Stimulated activated CD4-positive, alpha-beta T cell treated with anti-CD3 and anti-CD28 coated beads, Interleukin-1b, Interleukin-23, amount 100 ng/mL, for 4 hours (primary cell): ENCODE measurements at places on chromosomes 12 and 14.
A peak's percentile ranks its signal among the peaks of the same experiment; 100 is the strongest.

GRCh38 chr12:41362510-41362909 lies 174.4 kb downstream of the PDZRN4 start:
- no peak for DNase-seq

GRCh38 chr12:75937486-75937885 lies 94.1 kb downstream of the PHLDA1 start:
- DNase-seq = no peak

GRCh38 chr12:5556033-5556614 lies 124.2 kb downstream of the NTF3 start:
- no peak for DNase-seq

GRCh38 chr12:113196990-113197389 lies 11.5 kb downstream of the RITA1 start:
- DNase-seq = peak; percentile 31

- DNase-seq = no peak
Measured at GRCh38 chr12:98696036-98696646, 51.1 kb downstream of the APAF1 start.

DNA sequence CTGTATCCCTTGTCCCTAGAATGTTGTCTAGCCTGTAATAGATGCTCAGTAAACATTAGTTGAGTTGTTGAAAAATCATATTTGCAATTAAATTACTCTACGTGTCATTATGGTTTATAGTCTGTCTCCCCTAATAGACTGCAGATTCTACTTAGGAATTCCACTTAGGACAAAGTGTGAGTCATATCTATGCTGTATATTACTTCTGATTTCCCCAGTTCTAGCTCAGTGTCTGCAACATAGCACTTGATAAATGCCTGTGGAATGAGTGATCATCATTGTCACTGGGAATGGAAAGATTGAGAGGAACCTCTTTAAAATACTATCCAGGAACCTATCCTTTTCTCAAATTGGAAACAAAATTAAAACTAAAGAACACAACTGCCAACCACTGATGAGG lies 99.3 kb downstream of the TBX5 start:
- DNase-seq = no peak

DNA sequence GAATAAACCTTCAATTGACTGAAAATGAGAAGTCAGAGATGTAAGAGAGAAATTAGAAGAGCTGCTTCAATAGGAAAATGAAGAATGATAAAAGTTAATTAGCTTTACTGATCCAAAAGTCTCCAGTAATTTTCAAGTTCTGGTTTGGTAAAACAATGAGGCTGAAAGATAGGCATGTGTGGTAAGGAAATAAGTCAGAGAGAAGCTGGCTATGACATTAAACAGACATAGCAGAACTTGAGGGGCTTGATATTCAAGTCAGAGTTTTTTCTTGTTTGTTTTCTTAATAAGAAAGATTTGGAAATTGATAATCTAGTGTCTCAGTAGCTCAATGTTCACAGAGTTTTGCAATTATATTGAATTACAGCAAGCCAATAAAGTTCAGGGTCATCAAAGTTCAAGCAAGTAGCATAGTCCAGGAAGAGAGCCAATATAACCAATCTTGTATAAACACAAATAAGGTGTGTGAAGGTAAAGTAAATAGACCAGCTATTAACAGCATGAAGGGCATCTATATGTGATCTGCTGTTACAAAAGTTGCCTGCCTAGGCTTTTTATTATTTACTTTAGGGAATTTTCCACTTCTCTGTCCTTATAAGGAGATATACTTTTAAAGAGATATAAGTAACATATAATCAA lies 1111.5 kb downstream of the TRHDE start:
- no peak for DNase-seq

GRCh38 chr12:2138871-2139308 lies 86.1 kb downstream of the CACNA1C start:
- no peak for DNase-seq

DNA sequence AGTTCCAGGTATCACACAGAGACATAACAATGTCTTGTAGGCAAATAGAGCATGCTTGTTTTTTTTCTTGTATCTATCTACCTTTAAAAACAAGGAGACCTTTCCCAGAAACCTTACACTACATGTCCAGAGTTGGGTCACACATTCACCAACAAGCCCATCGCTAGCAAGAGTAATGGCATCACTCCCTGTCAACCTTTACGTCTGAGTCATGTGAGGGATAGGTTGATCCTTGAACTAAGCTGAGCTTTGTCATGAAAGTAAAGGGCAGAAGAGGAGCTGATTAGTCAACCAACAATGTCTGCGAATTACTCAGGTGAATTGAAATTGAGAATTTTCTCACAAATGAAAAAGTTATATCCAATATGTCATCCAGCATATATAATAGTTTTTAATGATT lies 219.4 kb downstream of the CNTN1 start:
- no peak for DNase-seq

- no peak for DNase-seq
Measured at GRCh38 chr12:125151284-125151683, 86.0 kb downstream of the AACS start.

- DNase-seq = no peak
Measured at GRCh38 chr14:90780519-90780918, 35.7 kb downstream of the TTC7B start.

- no peak for DNase-seq
Measured at GRCh38 chr14:76880449-76880848, 54.2 kb downstream of the LRRC74A start.

GRCh38 chr12:118463677-118464076 lies 87.3 kb downstream of the SUDS3 start:
- no peak for DNase-seq

- DNase-seq = no peak
Measured at GRCh38 chr12:77601069-77601468, 229.6 kb upstream of the NAV3 start.

DNA sequence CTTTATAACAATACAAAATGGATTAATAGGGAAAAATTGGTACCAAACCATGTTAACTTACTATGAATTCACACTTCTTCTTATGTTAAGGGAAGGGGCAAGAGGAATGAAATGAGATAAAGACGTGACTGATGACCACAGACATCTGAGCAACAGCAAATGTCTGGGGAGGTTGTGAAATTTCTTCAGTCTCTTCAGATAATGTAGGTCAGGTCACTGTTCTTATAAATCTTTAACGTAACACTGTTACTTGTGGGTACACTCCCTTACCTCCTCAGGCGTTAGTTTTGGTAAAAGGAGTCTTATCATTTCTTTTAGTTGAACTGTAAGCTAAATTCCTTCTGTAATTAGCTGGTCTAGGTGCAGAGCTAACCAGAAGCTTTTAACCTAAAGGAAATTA lies 405.0 kb upstream of the LRFN5 start:
- DNase-seq = no peak

- DNase-seq = no peak
Measured at GRCh38 chr12:127613056-127613455, 653.9 kb upstream of the TMEM132C start.

DNA sequence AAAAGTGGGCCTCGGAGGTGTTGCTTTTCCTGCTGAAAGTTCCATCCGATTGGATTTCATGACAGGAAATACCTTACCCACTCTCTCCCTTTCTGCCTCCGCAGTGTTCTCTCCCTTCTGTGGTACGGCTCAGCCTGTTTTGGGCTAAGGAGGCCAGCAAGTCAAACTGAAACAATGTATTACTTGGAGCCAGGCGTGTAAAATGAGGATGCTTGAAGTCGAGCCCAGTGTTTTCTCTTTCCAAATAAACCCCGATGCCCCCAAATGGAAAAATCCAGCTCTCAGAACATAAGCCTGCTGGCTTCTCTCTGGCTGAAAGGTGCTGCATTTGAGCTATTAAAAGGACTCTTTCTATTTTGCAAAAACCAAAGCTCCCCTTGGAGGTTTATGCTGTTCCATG lies 124.7 kb downstream of the ZNF664 start:
- no peak for DNase-seq

DNA sequence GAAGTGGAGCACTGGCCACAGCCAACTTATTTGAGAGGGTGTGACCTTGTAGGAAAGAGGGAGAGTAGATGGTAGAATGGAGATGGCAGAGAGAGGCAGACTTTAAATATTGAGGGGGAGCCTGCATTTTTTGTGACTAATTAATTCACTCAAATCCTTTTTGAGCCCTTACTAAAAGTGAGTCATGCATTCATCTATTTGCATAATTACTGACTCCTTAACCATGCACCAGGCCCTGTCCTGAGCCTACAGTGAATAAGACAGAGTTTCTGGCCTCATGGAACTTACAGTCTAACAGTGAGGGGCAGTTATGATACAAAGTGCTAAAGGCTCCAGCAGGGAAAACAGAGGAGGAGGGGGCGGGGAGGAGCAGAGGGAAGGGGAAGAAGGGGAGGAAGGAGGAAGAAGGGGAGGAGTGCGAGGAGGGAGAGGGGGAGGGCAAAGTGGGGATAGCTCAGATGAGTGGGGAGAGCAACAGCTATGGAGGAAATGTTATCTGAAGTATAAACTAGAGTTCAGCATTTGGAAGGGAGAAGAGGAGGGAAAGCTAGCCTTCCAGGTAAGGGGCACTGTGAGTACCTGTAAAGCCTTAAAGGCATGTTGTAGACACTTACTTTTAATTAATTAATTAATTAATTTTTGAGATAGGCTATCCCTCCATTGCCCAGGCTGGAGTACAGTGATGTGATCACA lies 7.5 kb upstream of the CTDSP2 start:
- DNase-seq = no peak

- DNase-seq = no peak
Measured at GRCh38 chr12:87690236-87690810, 338.9 kb downstream of the C12orf50 start.
